ENCODE measurements at places on chromosomes 5 and 9.

DNA sequence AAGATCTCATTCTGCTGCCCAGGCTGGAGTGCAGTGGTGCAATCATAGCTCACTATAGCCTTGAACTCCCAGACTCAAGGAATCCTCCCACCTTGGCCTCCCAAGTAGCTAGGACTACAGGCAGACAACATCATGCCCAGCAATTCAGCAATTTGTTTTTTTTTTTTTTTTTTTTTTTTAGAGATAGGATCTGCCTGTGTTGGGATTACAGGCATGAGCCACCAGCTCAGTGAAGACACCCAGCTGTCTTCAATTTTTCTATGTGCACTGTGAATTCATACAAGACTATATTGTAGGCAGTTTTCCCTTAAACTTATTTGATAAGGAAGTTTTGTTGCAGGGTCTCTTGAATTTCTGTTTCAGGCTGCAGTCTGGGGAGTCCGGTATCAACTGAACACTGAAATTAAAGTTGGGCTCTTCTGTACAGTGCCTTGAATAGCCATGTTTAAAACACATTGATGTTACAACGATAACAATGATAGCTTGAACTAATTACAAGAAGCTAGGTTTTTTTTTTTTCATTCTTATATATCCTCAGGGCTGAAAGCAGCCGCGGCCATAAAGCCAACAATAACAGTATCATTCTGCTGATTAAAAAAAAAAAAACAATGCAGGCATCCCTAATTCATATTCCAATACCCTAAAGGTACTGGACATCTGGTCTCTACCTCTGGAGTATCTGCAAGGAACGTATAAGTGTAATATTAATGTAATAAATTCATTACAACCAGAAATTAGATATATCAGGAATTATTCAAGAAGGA lies 63.5 kb downstream of the MPDZ start:
- DNase-seq, result no peak

- no peak for DNase-seq
These were observed 39.6 kb downstream of the ZNF608 start for GRCh38 chr5:124706729-124707361.

DNA sequence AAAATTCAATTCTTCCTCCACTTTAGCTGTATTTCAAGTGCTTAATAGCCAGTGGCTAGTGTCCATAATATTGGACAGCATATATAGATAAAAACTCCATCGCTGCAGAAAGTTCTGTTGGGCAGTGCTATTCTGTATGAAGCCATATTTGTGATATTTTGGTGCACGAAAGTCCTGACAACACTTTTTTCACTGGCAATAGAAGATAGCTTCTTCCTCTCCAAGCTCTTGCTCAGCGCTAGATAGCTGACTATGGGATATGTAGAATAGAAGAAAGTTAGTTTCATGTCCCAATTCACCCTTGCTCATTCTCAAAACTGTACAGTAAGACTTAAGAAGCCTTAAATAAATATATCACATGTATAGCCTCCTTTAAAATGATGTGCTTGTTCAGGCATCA lies 269.9 kb downstream of the TLR4 start:
- DNase-seq, result no peak

DNA sequence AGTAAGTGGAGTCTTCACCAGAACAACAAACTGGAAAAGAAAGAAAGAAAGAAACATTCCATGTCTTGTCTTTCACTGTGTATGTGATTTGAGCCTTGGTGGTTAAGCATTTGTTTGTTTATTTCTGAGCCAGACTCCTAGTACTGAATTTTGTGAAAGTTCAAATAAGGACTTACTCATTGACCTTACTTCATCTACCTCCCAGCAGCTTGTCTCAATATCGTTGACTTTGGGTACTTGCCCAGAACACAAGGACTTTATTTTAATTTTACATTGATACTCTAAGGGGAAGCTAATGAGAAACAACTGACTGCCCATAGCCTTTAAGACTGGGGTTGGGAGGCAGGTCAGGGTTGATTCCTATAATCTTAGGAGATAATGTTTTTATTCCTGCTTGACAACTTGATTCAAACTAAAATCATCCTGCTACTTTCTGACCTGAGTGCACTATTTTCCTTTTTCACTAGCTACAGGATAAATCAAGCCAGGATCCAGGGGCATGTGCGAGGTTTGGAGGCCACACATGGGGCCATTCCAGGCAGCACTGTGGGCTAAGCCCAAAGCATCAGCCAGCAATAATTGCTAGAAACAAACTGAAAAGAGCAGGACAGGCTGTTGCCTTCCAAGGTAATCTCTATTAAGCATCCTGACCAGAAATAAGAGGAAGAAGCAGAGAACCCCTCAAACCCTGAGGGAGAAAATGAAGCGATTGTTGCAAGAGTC lies 138.9 kb upstream of the RUSC2 start:
- DNase-seq, result no peak

DNA sequence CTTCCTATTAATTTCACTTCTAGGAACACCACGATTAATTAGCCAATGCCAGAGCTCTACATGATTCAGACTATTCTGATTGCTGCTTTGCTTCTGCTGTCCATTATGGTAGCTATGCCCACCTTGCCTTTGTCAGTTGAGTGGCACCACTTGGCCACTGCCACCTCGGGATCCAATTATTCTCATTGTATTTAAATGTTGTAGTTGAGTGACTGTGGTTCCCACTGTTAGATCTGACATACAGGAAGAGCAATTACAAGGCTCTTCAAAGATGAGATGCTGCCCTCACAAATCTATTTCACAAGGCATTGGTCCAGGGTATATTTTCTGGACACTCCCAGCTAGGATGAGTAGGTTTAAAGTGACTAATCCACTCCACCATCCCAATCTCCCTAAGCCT lies 864.5 kb upstream of the EDIL3 start:
- no peak for DNase-seq

GRCh38 chr5:109316634-109317033 lies 93.1 kb downstream of the PJA2 start:
- DNase-seq, result no peak

- no peak for DNase-seq
These were observed 351.9 kb downstream of the PRELID2 start for GRCh38 chr5:145483212-145483611.

GRCh38 chr9:95048225-95049087 lies 269.1 kb downstream of the FANCC start:
- peak; percentile 61 for DNase-seq

GRCh38 chr5:40052808-40053207 lies 626.9 kb upstream of the PTGER4 start:
- no peak for DNase-seq

DNA sequence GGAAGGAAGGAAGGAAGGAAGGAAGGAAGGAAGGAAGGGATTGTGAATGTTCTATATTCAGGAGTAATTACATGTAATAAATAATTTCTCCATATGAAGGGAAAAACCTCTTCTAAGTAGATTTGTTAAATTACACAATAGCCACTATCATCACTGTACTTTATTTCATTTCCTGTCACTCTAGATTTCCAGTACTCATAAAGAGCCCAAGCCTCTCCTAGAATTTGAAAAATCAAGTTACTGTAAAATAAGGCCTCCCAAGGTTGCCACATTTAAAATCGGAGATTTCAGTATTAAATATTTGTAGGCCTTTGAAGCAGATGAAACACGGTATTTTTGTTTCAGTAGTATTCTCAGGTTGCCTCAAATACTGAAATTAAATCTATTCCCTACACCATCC lies 499.0 kb downstream of the CDH10 start:
- DNase-seq, result no peak

DNA sequence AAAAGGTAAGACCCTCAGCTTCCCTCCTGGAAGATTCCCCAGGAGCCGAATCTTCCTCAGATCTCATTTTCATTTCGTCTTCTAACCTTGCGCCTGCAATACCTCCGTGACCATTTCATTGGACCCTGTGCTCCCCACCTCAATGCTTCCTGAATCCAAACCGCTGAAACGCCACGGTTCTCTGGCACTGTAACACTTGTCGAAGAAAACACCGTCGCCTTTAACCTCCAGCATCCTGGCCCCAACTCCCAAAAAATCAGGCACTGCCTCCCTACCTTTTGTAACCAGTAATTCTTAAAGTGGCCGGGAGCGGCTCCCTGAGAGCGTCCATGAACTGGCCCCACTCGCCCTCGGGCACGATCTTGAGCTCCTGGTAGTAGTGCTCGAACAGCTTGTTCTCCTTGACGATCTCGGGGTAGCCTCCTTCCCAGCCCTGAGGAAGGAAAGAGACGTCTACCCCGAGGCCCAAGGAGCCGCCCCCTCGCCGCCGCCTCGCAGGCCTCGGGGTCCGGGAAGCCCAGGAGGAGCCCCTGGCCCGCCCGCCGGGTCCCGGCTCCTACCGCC lies 438 bp downstream of the NSUN2 start:
- no peak for DNase-seq

DNA sequence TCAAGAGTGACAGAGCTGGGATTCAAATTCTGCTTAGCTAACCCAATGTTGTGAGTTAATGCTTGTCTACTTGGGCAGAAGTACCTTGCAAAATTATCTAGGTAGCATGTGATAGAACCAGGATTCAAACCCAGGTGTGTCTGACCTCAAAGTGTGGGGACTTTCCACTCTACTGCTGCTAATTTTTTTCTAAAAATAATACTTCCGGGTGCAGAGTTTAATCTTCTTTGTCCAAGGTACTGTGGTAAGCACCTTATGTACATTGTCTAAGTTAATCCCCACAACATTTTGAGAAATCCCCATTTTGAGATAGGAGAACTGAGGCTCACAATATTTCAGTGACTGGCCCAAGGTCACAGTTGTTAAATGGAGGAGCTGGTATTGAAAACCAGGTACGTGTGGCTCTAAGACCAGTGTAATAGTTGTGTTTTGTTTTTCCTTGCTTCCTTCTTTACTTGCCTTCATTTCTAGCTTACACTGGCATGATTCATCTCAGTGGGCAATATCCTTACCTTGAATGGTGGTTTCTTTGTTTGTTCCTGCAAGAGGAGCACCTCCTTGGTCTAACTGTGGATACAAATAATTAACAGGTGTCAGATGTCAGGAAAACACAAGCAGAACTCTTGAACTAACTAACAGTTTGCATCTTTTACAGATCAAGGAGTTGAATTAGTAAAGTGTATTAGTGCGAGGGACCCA lies 7.5 kb downstream of the ALDOB start:
- DNase-seq, result no peak

GRCh38 chr5:176577312-176578176 lies 28.4 kb downstream of the CDHR2 start:
- no peak for DNase-seq

GRCh38 chr5:125526966-125527365 lies 780.5 kb upstream of the ZNF608 start:
- DNase-seq, result no peak

- DNase-seq, result no peak
These were observed 1755.4 kb upstream of the ACO1 start for GRCh38 chr9:30628915-30629567.

DNA sequence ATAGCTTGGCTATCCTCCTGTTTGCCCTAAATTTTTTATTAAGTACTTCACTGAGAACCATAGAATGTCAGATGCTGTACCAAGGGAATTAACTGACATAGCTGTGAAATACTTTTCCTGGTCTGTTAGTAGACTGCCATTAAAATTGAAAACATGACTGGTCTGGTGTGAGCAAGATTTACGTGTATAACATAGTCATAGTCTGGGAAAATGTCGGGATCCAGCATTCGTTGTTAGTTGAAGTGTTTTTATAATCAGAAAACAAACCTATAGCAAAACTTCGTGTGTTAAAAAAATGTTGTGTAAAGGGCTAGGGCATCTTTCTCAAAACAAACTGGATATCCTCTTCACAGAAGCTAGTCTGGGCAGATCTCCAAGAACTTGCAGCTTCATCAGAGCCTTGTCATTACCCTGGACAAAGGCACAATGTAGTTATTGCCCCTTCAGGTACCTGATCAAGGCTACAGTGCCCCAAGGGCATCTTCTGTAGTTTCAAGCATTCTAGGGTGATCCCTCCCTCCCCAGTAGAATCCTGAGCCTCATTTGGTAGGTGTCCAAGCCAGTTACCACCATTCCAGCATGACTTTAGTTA lies 454.2 kb upstream of the SGCD start:
- DNase-seq, result no peak

- no peak for DNase-seq
These were observed 7.5 kb upstream of the DOLPP1 start for GRCh38 chr9:129073404-129073803.

- DNase-seq, result no peak
These were observed 414.5 kb downstream of the MAN2A1 start for GRCh38 chr5:110104060-110104725.

- no peak for DNase-seq
These were observed 357.4 kb downstream of the PSAT1 start for GRCh38 chr9:78654324-78654723.

GRCh38 chr9:77170991-77171699 lies 6.2 kb upstream of the VPS13A start:
- DNase-seq, result no peak

DNA sequence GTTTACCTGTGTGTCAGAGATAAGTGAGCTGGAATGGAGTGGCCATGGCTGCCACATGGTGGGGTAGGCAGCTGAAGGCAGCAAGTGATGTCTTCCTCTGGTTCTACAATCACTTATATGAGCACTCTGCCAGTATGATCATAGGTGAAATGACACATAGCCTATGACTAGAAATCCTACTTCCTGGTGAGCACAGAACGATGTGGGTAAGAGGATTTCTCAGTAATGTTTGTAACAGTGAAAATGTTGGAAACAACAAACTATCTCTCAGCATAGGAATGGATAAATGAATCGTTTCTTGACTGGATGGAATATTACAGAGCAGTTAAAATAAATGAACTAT lies 187.0 kb upstream of the S1PR3 start:
- DNase-seq, result no peak

DNA sequence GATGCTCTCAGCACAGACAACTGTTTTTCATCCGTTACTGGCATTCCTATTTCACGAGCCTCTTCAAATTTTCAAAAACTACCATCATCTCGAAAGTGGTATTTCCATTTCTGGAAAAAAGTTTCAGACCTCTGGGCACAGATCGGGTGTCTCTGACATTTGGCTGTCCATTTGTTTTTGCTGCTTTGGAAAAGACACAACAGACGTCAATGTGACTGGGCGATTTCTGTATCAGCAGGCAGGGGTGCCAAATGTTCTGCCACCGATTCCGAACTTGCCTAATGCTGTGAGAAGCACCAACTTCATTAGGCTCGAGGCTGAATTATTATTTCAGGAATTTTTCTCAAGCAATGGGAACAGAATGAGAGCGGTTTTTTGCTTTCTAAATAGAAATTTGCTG lies 105.6 kb downstream of the ARSB start:
- no peak for DNase-seq

DNA sequence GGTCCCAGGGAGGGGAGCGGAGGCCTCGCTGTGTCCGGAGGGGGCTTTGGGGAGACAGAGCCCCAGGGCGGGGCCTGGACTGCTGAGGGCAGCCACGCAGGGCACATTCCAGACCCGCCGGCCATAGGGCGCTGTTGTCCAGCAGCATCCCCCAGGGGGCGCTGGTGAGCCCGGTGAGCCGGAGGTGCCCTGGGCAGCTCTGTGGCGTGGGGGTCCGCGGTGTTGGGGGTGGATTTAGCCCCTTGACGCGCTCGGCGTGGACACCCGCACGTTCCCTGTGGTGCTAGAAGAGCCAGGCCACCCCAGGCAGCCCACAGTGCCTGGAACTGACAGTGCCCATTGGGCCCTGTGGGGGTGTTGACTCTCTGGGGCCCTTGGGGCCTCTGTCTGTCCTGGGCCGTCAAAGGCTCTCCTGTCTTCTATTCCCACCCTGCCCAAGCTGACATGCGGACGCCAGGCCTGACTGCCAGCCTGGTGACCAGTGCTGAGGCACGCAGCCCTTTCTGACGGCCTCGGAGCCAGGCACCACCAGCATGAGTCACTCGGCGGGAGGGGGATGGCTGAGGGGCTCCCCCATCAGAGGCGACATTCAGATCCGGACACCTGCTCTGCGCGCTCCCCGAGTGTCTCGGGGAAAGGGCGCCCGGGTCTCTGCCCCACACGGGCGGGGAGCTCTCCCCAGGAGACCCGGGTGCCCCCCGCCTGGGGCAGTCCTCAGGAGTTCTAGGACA lies 23.9 kb downstream of the TPPP start:
- DNase-seq, result no peak

- no peak for DNase-seq
These were observed 19.0 kb upstream of the GPX3 start for GRCh38 chr5:151001436-151001835.
